ENCODE measurements at places on chromosomes 5 and 9.

DNA sequence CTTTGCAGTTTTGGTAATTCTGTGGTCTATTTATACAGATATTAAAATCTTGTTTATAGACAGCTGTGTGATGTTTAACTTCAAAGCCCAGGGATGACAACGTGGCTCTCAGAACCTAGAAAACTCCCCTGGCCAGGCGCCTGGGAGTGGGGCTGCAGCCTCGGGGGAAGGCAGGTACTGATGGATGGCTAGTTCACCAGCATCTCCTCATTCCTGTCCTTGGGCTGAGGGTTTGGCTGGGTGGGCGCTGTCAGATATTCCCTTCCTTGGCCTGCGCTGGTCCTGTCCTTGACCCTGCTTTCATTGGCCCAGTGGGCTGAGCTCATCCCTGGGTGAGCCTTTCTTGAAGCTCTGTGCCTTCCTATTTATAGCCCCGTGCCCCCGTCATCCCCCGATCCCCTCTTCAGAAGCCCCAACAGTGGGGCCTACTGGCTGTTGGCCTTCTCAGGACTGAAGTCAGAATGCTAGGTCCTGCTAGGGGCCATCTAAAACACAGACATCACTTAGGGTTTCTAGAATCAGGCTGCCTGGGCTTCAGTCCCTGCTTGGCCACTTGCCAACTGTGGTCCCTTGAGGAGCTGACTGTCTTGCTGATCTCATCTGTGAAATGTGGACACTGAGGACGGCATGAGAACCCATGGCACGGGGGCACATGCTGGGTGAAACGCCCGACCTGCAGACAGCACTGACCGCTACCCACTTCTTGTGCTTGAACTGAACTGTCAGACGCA lies 20.9 kb downstream of the SH3GLB2 start:
- no peak for ATAC-seq

- ATAC-seq: no peak
These were observed 140.2 kb downstream of the TMC1 start for GRCh38 chr9:72661401-72662135.

DNA sequence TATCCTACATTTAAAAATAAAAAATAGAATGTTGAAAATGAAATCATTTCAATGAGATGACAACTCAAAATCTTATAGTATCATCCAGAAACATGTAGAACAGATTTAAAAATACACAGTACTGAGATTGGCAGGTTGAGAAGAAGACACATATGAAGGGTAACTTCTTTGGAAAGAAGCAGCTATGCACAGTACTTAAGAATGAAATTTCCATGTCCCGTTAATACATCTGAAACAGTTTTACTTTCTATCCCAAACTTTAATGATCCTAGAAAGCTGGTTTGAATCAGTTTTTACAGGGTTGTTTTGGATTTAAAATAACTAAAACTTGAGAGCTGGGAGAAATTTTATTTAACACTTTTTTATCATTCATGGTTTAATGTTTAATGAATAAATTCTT lies 36.0 kb upstream of the ARRDC3 start:
- ATAC-seq: no peak

GRCh38 chr5:17304282-17304681 lies 86.9 kb downstream of the BASP1 start:
- ATAC-seq: no peak

GRCh38 chr5:35963381-35963843 lies 25.0 kb upstream of the CAPSL start:
- no peak for ATAC-seq

- ATAC-seq: peak; percentile 77
These were observed 10.6 kb upstream of the P4HA2 start for GRCh38 chr5:132238169-132238744.

DNA sequence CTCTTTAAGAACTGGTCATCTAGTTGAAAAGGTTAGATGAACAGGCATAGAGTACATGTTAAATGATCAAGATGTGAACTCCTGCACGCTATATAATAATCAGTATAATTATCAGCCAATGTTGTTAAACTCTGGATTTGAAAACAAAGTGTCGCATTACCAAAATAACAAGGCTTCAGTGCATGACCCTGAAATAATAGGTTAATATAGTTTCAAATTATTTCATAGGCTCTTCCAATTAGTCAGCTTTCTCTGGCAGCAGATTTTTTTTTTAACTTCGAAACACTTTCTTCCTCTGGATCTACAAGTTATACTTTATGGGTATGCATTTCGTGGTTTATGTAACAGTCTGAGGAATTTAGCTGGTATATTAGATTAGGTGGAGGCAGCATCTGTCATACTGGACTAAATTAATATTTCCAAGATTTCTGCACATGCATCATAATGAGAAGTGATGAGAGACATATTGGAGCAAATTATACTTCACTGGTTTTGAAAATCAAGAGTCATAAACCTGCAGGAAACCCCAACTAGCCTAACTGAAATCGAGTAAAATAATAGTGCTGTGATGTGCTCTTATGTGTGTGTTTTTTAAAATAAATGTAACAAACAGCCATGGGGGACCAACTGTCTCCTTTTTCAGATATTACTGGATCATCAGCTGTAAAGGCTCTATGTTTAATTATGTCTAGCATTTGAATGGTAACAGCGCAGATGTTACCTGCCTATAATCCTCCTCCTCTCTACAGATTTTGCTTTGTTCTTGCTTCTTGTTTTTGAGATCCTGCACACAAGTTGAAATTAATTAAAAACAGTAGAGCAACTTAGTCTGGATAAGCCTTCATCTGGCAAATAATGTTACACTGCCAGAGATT lies 85.9 kb upstream of the CKMT2 start:
- ATAC-seq: no peak

GRCh38 chr5:1638658-1639400 lies 115.1 kb upstream of the LPCAT1 start:
- ATAC-seq: no peak

DNA sequence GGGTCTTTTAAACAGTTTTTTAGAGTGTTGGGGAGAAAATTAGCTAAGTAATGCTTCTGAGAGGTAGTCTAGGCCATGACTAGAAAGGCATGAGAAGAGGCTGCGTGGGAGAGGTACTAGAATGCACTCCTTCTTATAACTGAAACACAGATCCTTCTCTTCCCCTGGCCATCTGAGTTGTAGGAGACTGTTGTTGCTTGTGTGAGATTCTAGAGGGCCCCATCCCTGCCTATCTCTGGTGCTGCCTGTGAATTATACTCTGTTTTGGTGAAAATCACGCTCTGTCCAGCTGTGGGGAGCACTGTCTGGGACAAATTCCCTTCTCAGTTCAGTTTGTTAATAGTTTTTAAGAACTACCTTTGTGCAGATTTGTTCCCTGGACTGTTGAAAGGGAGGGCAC lies 37.5 kb downstream of the MAP1B start:
- ATAC-seq: no peak

DNA sequence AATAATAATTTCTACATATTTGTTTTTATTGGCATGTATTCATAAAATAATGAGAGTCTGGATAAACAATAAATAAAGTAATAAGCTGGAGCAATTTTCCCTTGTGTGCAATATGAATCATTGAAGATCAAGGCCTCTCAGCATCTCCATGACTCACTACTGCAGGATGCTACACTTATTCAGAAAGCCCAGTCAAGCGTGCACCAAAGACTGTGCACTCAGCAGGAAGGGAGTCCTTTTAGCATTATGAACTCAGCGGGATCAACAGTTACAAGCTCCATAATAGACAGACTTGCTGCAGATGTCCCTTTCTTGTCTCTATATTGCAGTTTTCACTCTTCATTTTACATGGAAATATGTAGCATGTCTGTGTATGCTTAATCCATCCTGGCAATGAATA lies 485.3 kb downstream of the CDH9 start:
- ATAC-seq: no peak

DNA sequence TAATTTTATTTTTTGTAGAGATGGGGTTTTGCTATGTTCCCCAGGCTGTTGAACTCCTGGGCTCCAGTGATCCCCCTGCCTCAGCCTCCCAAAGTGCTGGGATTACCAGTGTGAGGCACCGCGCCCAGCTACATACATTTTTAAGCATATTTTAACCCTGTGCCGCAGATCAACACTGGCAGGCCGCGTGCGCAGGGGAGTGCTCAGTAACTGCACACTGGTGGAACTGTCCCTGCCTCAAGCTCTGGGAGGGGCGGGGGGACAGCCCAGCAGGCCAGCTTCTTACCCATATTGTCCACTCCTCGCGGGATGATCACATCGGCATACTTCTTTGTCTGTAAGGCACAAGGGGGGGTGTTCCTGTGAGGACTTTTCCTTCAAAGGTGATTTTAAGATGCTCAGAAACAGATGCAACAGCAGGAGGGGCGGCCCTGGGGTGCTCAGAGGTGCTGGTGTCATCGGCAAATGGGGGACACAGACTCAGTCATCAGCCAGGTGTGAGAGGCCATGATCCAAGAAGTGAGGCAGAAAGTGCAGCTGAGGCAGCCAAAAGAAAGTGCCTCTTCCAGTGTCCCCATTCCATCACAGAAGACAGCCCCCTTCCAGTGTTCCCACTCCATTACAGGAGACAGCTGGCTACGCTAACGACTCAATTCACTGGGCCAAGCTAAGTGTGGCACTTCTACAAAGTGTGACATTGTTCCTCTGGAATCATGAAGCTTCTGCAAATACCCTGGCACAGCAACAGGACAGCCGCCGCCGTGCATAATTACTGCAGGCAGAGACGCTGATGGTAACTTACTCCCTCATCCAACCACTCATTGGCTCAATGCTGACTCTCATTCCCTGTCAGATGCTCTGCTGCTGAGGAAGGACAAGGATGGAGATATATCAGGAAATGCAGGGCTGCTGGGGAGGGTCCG lies 5.2 kb downstream of the UCK1 start:
- ATAC-seq: no peak

DNA sequence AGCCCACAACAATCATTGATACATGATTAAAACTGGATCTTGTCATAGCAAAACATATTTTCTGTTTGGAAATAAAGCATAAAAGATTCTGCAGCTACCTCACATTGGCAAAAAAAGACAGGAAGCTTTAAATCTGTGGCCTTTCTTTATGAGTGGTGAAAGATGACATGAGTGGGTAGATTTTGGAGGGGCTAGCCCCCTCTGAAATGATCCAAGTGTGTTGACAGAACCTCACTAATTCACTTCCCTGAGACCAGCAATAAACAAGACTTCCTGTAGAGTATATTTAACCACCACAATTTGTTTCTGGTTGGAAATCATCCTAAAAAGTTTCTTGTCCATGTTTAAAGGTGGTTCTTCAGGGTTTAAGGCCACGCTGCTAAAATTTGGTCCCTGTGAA lies 530.8 kb downstream of the SPATA31D1 start:
- no peak for ATAC-seq

- no peak for ATAC-seq
These were observed 668.2 kb downstream of the DTWD2 start for GRCh38 chr5:118320121-118320520.

GRCh38 chr9:110157823-110158664 lies 49.9 kb downstream of the C9orf152 start:
- peak; percentile 48 for ATAC-seq

GRCh38 chr5:119022017-119022745 lies 33.8 kb upstream of the DTWD2 start:
- ATAC-seq: peak; percentile 35

- peak; percentile 31 for ATAC-seq
These were observed 1594.1 kb downstream of the EFNA5 start for GRCh38 chr5:106076655-106077054.

DNA sequence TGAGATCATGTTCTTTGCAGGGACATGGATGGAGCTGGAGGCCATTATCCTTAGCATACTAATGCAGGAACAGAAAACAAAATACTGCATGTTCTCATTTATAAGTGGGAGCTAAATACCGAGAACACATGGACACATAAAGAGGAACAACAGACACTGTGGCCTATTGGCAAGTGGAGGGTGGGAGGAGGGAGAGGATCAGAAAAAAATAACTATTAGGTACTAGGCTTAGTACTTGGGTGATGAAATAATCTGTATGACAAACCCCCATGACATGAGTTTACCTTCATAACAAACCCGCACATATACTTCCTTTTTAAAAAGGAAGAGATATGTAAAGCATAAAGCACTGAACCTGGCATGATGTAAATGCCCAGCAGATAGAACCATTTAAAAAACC lies 99.0 kb downstream of the MEGF10 start:
- ATAC-seq: no peak

GRCh38 chr5:57191163-57191562 lies 17.3 kb downstream of the GPBP1 start:
- no peak for ATAC-seq

DNA sequence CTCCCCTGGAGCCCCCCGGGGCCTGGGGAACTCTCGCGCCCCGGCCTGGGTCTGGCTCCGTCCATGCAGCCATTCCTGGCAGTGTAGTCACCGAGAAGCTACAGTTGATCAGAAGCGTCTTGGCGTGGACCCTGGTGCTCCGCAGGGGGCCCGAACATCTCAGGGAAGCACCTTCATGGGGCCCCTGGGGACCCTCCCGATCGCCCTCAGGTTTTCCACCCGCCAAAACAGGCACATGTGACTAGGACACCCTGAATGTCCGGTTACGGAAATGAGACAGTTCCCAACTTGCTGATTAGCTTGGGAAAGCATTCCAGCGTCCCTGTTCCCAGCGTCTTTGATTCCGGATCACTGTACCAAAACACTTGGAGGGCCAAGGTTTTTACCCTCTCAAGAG lies 472 bp downstream of the FBXO4 start:
- peak; percentile 36 for ATAC-seq

DNA sequence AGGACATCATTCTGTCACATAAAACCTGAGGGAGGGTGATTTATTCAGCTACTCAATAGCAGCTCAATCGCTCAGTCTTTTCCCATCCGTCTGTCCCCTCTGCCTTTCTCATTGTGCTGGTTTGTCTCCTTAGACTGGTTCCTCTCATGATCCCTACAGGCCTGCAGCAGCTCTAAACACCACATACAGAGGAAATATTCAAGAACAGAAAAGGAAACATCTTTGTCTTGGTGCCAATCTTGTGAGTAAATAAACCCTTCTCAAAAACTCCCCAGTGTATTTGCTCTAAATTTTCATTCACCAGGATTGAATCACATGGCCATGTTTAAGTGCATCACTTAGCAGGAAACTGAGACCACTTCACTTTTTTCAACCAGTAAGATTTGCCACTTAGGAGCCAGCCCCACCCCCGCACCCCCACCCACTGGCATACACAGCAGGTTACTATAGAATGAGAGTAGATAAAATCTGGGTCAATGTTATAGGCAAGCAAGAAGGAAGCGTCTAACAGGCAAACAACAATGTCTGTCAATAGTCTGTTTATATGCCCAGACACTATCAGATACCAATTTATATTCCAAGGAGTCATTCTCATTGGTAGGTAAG lies 895.5 kb upstream of the DMAC1 start:
- ATAC-seq: no peak

GRCh38 chr5:1443991-1444360 lies 1.3 kb downstream of the SLC6A3 start:
- ATAC-seq: no peak

DNA sequence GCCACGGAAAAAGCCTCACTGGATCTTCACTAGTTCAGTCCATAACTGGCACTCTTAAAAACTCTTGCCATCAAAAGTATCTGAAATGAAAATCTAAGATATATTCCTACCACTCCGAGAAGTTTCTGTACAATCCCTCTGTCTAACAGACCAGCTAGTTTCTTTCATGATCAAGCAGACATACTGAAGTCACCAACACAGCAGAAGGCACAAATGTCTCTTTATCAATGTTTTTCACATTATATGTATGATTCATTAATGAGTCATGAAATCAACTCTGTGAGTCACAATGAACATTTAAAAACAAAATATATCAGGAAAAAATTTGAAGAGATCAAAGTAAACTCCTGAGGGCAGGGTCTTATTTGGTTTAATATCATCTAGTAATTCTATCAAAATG lies 50.8 kb downstream of the F2R start:
- ATAC-seq: no peak

GRCh38 chr9:63816751-63817621 lies 1468.0 kb downstream of the FOXD4L5 start:
- ATAC-seq: peak; percentile 79
